ENCODE measurements at places on chromosomes 12 and 14. TPM values are rescaled to one million over a fixed set of nuclear protein-coding genes. Genes with fewer than 3 reads are reported as not detected.

GRCh38 chr12:46722394-46723185 lies 103.2 kb downstream of the SLC38A4 start:
- DNase-seq: no peak

- DNase-seq: no peak
Observed at GRCh38 chr14:57659052-57659451, 165.4 kb upstream of the CCDC198 start.

GRCh38 chr14:100374876-100375265 lies 51.7 kb downstream of the SLC25A47 start:
- DNase-seq: no peak

Gene TMEM63C
- polyA plus RNA-seq: 1.0 TPM
